Stimulated activated CD4-positive, alpha-beta T cell treated with anti-CD3 and anti-CD28 coated beads, Interleukin-4, amount 100 ng/mL, for 1 hour (primary cell): ENCODE measurements at places on chromosomes 6 and 20.

- no peak for DNase-seq
These were observed 18.7 kb downstream of the CDS2 start for GRCh38 chr20:5145365-5146098.

- DNase-seq: no peak
These were observed 912 bp downstream of the SNRNP48 start for GRCh38 chr6:7590918-7591302.

GRCh38 chr6:1970151-1970561, 275.2 kb downstream of the GMDS start:
- no peak for DNase-seq

DNA sequence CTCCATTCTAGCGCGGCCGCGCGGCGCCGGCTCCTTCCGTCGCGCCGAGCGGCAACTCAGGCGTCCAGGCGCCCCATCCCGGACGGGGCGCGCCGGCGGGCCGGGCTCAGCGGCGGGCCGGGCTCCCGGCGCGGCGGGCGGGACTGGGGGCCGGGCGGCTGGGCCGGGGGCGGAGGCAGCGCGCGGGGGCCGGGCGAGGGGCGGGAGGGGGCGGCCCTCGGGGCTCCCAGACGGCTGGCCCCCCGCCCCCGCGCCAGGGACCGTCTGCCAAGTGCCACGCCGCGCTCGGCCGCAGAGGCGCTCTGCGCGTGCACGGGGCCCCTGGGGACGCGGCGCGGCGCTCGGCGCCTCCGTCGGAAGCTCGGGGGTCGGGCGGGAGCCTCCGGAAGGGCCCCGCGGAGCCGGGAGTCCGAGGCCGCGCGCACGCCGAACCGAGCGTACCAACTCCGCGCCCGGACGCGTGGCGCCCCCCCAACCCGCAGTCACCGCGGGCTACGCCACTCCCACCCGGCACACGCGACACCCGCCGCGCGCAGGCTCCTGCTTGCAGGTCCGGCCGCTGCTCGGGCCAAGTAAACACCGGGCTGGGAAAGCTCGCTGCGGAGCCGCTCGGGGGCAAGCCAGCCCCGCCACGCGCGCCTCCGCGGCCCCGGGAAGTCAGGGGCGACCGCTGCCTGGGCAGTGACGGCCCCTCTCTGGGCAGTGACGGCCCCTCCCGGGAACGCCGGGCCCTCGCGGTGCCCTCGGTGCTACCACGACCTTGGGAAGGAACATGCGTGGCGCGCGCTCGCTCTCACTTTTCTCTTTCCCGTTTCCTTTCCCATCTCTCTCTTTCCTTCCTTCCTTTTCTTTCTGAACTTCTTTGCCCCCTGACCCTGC, at the start of gene PREX1:
Gene PREX1, minus strand, starts transcription at position 145 of the 879 bp plus-strand sequence. Its CDS starts 139 bp downstream, at position 6.
- peak; percentile 79 for DNase-seq

- no peak for DNase-seq
These were observed 64.3 kb downstream of the BMP5 start for GRCh38 chr6:55811074-55811473.

DNA sequence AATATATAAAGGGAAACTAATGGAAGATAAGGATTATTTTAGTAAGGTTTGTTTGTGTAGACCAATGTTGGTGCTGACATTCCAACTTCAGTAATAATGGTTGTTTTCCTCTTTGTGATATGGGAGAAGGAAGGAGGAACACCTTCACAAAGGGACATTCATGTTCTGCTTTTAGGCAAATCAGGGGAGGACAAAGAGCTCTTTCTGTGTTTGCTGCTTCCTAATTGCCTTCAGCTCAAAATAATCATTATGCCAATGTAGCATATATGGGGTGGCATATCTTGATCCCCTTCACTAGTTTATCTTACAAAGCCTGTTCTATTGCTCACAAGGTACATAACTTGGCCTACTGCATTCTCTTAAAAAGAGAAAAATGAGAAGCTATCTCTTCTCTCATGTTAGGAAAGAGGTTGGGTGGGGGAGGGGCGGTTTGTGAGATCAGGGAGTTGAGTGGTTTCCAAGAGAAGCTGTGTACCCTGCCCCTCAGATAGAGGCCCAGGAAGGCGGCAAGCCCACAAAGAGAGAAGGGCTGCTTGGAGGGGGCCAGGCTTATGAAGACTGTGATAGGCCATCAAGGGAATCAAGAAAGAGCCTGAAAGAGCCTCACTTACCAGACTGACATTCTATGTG, 4.7 kb upstream of the ADGRG6 start:
- DNase-seq: no peak

- no peak for DNase-seq
These were observed 141.6 kb upstream of the SHLD1 start for GRCh38 chr20:5608442-5609161.

- no peak for DNase-seq
These were observed 87.1 kb downstream of the COL19A1 start for GRCh38 chr6:69953491-69953890.

GRCh38 chr6:112307707-112308106, 39.4 kb upstream of the RFPL4B start:
- no peak for DNase-seq

- no peak for DNase-seq
These were observed 313.0 kb upstream of the CDYL start for GRCh38 chr6:4463236-4463635.

DNA sequence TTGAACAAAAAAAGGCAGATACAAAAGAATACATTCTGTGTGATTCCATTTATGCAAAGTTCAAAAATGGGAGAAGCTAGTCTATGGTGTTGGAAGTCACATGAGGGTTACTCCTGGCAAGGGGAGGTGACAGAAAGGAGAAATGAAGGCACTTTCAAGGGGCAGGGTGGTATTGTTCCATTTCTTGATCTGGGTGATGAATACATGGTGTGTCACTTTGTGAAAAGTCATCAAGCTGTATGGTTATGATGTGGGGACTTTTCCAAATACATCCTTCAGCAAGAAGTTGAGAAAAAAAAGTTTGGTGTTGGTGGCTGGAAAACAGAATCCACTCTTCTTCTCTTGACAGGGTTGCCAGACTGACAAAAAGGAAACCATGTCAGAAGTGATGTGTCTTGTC, 60.6 kb upstream of the MDGA1 start:
- no peak for DNase-seq

DNA sequence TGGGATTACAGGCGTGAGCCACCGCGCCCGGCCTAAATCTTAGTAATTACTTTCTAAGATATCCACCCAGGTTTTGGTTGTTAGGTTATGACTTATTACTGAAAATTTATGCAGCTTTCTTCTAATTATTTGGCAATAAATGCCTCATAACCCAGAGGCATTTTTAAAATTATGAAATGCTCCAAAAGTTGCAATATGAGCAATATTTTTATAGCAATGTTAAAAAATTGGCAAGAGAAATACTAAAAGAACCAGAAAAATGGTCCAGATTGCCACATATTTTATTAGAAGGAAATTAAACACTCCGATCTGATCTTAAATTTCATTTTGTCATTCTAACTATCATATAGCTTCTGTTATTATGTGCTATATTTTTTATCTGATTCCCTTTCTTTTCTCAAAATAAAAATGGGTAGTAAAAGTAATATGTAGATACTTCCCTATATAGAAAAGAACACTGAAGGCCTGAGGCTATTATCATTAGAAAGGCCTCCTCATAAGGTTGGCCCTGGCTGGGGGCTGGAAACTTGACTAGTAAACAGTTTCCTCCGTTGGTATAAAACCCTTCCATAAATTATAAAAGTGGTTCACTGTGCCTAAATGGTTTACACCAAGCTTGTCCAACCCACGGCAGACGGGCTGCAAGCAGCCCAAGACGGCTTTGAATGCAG, 22.1 kb downstream of the BLOC1S5 start:
- DNase-seq: no peak

DNA sequence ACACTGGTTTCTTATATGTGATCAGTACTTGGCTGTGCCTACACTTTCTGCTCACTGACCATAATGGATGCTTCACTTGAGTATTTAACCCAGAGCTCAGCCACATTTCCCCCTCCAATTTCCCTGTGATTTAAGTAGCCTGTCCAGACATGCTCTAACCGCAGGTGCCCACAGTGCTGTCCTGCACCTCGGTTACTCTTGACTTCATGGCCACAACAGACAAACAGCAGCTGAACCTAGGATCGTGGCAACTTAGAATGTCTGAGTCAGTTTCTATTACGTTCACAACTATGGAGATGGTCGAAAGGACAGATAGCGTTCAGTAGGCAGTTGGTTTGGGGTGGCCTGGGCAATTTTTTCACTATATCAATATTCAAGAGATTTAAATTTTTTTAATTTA, 306.9 kb upstream of the SGK1 start:
- DNase-seq: no peak

DNA sequence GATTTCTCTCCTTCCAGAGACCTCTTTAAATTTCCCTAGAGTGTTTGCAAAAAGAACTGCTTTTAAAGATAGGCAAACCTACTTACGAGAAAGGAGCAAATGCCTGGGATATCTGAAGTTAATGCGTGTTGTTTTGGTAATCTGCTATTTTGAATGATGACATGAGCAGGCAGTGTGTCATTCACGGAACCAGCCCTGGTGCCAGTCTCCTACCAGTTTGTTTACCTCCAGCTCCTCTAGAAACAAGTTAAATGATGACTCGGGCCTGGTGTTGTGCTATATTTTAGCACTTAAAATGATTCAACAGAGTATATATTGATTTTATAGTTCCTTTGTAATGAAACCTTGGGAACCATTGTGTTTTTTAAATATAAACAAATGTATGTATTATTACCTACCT, 41.1 kb upstream of the MAP3K4 start:
- no peak for DNase-seq

- DNase-seq: peak; percentile 18
These were observed 36.1 kb downstream of the PSMB1 start for GRCh38 chr6:170516783-170517616.

GRCh38 chr20:17044891-17045290, 181.9 kb upstream of the PCSK2 start:
- no peak for DNase-seq

GRCh38 chr6:133326584-133326983, 85.4 kb downstream of the EYA4 start:
- DNase-seq: no peak

GRCh38 chr6:44034931-44035345, 92.3 kb downstream of the MRPL14 start:
- DNase-seq: no peak

- DNase-seq: no peak
These were observed 296.2 kb downstream of the RIMS1 start for GRCh38 chr6:72182337-72183246.
